ENCODE measurements at places on chromosomes 2 and 18.
A peak's percentile ranks its signal among the peaks of the same experiment; 100 is the strongest.

GRCh38 chr2:61807036-61807757 lies 46.7 kb downstream of the FAM161A start:
- DNase-seq: no peak

DNA sequence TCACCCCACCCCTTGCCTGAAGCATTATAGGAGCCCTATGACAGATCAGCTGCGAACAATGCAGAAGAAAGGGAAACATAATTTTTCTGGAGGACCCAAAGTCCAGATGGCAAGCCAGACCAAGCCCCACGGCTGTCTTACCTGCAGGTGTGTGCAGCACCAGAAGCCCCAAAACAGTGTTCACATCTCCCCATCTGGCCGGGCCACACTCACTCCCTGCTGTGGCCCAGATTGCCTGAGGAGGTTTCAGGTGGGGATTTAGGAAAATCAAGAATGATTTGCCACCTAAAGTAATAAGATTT lies 11.7 kb upstream of the STK17B start:
- no peak for DNase-seq

GRCh38 chr2:25939257-25939668 lies 43.0 kb downstream of the KIF3C start:
- DNase-seq: no peak

GRCh38 chr2:10124538-10125045 lies 2.1 kb downstream of the RRM2 start:
- DNase-seq: peak; percentile 45

- DNase-seq: no peak
Measured at GRCh38 chr2:98469862-98470544, 25.3 kb downstream of the INPP4A start.

- DNase-seq: no peak
Measured at GRCh38 chr2:203594541-203594940, 59.4 kb upstream of the RAPH1 start.

GRCh38 chr2:54646170-54646927 lies 77.1 kb upstream of the EML6 start:
- DNase-seq: no peak

GRCh38 chr2:64267699-64268098 lies 123.5 kb upstream of the PELI1 start:
- no peak for DNase-seq

- peak; percentile 70 for DNase-seq
Measured at GRCh38 chr2:46297546-46298271, 502 bp downstream of the EPAS1 start.

GRCh38 chr2:219472629-219473187 lies 26.0 kb upstream of the GMPPA start:
- DNase-seq: no peak

DNA sequence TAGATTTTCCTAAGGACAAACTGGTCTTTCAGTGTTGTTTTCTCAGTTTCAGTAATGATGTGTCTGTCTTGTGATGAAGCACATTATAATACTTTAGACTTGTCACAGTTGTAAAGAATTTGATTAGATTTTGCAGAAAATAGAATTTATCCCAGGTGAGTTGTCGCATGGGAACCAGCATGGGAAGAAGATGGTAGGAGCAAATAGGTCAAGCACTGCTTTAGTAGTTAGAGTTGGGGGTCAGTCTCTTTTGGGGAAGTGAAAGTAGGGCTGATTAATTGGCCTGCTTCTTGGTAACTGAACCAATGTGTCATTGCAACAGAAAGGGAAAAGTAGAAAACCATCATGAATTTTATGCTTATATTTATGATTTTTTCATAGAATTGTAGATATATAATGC lies 153.2 kb upstream of the MYO3B start:
- DNase-seq: no peak

GRCh38 chr2:37527361-37527760 lies 144.1 kb downstream of the CDC42EP3 start:
- DNase-seq: no peak

GRCh38 chr2:47334356-47335136 lies 68.4 kb upstream of the MSH2 start:
- no peak for DNase-seq

GRCh38 chr2:220533485-220533884 lies 906.1 kb downstream of the SLC4A3 start:
- no peak for DNase-seq

DNA sequence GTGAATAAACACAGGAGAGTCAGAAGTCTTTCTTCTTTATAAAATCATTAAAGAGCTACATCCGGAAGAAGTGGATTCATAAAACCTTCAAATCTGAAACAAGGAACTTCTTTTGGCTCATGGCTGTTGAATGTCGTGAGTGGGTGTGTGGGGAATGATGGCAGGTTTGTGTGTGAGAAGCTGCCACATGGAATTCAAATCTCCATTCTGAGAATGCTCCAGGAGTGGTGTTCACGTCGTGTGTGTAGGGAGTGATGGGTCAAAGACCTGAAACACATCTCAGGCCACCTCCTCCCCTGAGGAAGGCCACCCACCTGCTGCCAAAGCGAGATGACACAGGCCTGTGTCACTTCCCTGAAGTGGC lies 28.9 kb downstream of the FAM228A start:
- DNase-seq: no peak

DNA sequence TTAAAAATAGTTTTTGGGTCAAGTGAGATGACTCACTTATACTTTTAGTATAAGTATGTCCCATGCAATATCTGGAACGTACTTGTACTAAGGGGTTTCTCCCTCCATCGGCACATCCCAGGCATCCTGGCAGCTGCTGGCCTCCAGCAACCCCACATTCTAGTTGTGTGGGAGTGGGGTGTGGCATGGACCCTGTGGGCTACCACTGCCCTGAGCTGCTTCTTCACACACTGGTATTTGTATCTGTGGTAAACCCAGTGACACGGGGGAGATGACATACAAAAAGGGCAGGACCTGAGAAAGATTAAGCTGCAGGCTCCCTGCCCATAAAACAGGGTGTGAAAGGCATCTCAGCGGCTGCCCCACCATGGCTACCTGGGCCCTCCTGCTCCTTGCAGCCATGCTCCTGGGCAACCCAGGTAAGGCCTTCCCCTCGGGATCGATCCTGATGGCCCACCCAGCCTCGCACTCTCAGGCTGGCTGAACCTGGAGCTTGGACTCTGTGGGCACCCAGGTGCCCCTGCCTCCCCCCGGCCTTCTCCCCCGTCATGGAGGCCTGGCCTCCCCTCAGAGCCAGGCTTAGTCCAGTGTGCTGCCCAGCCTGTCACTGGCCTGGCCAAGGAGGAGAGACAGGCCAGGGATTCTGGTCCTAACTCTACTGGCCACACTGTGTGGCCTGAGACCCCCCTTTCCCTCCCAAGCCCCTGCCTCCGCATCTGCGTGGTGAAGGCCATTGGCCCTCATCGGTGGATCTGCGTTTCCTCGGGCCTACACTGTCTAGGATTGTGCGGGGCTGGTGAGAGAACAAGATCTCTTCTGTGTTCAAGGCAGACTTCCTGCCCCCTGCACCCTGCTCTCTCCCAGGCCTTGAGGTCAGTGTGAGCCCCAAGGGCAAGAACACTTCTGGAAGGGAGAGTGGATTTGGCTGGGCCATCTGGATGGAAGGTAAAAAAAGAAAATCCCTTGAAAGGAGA lies at the start of gene GNLY:
GNLY (plus strand) TSS at position 307 of the 974 bp plus-strand sequence; CDS start at position 368, 61 bp downstream.
- DNase-seq: no peak

All from stimulated activated CD4-positive, alpha-beta T cell treated with anti-CD3 and anti-CD28 coated beads, TNF-alpha, amount 100 ng/mL, for 24 hours (primary cell).